ENCODE measurements at places on chromosomes 11 and 22.

DNA sequence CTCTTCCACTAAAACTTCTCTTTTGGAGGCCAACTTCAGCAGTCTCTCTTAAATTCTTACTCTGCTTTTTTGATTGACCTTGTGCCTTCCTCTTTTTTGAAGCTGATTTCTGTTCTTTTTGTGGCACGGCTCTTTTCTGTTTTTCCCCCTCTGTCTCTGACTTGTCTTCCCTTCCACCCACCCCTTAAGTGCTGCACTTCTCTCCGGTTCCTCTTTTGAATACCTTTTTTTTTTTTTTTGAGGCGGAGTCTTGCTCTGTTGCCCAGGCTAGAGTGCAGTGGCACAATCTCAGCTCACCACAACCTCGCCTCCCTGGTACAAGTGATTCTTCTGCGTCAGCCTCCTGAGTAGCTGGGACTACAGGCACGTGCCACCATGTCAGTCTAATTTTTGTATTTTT lies 211.9 kb downstream of the BLID start:
- DNase-seq, result no peak

GRCh38 chr11:1690167-1691025 lies 6.6 kb upstream of the KRTAP5-6 start:
- DNase-seq, result no peak

- DNase-seq, result no peak
Measured at GRCh38 chr11:102773386-102773785, 7.0 kb downstream of the MMP10 start.

- DNase-seq, result no peak
Measured at GRCh38 chr11:130909650-130910049, 6.6 kb downstream of the SNX19 start.

DNA sequence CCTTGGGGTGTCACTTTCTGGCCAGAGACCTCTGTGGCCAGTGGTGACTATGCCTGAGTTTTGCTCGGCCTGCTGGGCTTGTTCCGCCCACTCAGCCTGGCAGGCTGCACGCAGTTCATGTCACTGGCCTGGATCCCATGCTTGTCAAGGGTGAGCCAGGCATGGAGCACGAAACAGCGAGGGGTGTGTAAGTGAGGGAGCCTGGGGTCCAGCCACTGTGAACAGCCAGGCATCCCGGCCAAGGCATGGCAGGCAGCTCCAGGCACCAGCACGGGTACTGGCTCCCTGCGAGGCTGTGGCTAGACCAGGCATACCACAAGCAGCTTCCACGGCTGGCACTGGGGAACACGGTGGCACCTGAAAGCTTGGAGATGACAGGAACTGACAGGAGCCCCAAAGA lies 214.3 kb downstream of the LRRC4C start:
- DNase-seq, result no peak

DNA sequence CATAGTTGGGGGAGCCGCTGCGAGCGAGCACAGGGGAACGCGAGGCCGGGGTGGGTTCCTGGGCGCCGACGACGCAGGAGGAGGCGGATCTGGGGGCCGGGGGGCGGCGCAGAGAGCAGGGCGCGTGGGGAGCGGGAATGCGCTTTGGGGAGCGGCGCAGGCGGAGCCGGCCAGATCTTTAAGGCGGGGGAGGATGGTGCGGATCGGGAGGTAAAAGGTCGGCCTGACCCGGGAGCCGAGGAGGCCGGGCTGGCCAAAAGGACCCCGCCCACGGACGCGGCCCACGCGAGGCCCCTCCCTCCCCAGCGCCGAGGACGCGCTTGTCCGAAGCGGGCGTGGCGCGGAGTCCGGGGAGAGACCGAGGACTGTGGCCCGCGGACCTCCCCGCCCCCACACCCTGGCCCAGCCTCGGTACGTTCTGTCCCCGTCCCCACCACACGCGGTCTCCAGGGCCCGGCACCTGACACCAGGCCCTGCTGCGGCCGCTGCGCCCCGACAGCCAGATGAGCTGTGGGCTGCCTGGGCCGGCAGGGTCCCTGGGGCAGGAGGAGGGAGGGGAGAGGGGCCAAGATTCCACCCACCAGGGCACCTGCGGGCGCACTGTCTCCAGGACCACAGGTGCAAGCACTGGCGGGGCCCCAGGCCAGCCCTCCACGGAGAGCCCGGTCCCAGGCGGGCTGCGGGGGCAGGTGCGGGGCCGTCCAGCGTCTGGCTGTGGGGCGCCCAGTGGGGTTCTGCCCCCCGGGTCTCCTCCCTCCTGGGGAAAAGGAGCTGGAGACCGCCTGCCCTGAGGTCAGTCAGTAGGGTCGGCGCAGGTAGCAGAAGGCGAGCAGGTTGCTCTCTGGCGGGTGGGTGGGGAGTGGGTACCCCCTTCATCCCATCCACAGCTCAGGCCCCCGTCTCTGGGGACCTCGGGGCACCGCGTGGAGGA lies 10.9 kb downstream of the PIM3 start:
- DNase-seq, result no peak

DNA sequence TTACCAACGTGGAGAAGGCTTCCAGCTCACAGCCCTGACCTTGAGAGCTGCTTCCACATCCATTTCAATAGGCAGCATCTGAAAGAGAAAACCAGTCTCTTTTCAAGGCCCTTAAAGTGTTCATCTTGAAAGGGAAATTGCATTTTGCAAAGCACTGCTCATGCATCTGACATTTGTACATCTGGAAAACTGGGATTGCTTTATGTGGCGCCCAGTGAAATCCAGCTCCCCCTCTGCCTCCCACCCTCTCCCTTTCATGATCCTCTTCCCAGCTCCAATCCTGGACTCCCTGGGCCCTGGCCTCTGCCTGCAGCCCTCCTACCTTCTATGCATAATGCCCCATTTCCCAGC lies 17.4 kb downstream of the TP53AIP1 start:
- no peak for DNase-seq

- DNase-seq, result no peak
Measured at GRCh38 chr11:47220401-47220821, 5.6 kb downstream of the DDB2 start.

- DNase-seq, result no peak
Measured at GRCh38 chr22:30396871-30397655, at the start of gene SEC14L2. SEC14L2 (plus strand) TSS chr22:30397018; CDS start chr22:30397117, 99 bp downstream.

DNA sequence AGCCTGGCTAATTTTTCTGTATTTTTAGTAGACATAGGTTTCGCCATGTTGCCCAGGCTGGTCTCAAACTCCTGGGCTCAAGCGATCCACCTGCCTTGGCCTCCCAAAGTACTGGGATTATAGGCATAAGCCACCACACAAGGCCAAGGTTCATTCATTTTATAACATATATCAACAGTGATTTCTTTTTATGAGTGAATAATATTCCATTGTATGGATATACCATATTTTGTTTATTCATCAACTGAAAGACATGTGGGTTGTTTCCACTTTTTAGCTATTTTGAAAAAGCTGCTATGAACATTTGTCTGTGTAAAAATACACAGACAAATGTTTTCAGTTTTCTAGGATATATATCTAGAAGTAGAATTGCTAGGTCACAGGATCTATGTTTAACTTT lies 116.0 kb downstream of the MRTFA start:
- DNase-seq, result no peak

DNA sequence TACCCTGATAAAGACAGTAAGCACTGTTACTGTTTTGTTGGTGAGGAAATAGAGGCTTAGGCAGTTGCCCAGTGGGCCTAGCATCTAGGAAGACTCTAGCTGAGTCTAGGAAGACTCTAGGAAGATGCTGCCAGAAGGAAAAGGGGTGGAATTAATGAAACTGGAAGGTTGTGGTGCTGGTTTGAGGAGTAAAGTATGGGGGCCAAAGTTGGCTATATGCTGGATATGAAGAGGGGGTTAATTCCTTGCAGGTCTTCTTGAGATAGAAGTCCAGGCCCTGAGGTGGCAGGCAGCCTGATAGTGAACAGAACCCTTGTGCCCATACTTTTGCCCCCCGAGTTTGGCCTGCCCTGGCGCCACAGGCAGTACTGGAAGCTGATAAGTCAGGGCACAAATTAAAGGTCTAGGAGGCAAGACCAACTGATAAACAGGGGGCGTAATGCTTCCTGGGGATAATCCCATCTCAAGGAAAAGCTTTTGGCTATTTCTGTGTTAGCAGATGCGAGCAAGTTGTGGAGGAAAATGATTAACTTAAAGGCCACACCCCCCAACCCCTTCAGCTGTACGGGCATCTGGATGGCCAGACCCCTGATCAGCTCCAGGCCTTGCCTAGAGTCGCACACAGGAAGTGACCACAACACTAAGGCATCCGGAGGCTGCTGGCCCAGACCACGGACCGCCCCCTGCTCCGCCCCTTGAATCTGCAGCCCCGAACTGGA lies 3.1 kb downstream of the ILK start:
- DNase-seq, result no peak

- no peak for DNase-seq
Measured at GRCh38 chr11:29187215-29187614, 829.6 kb downstream of the KCNA4 start.

DNA sequence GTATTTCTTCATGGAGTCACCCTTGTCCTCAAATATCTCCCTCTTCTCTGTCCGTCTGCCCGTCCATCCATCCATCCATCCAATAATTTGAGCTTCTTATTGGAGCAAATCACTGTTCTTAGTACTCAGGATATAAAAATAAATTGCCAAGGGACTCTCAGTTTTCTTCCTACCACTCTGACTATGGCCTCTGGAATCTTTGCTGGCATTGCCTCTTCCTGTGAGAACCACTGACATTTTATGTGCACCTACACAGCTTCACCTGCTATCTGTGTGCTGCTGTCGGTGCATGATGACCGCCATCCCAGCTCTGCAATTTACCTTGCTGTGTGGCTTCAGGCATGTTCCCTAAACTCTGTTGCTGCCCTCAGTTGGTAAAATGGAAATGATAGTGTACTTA lies 37.9 kb downstream of the TEAD1 start:
- DNase-seq, result no peak

Measured in GM12891 (cell line).